ENCODE measurements at places on chromosomes 12 and 14. TPM values are rescaled to one million over a fixed set of nuclear protein-coding genes. Genes with fewer than 3 reads are reported as not detected.

Gene KDM2B
- total RNA-seq, result 23.9 TPM

Gene ASB2
- total RNA-seq, result not detected

Gene ERH
- total RNA-seq, result 115 TPM

Gene RND1
- total RNA-seq, result not detected

Gene SOAT2
- not detected for total RNA-seq

Gene CCDC197
- not detected for total RNA-seq

Gene SLC7A7
- 5.2 TPM for total RNA-seq

Gene ZFYVE26
- 7.5 TPM for total RNA-seq

Gene IPO8
- total RNA-seq, result 9.1 TPM
